ENCODE measurements at places on chromosomes 11 and 22. TPM values are rescaled to one million over a fixed set of nuclear protein-coding genes. Genes with fewer than 3 reads are reported as not detected.

Gene IL10RA
- total RNA-seq: not detected

Gene TMEM151A
- total RNA-seq: 0.56 TPM

Gene E2F8
- 1.9 TPM for total RNA-seq

Gene ADM2
- total RNA-seq: 6.9 TPM

Gene POU2AF3
- not detected for total RNA-seq

Gene EIF1AD
- total RNA-seq: 17.5 TPM

Gene SCGB1A1
- total RNA-seq: not detected

Gene CDC42EP1
- total RNA-seq: 31.6 TPM

GRCh38 chr11:93732237-93732892 is 8.9 kb downstream of the TAF1D start:
- DNase-seq: no peak

DNA sequence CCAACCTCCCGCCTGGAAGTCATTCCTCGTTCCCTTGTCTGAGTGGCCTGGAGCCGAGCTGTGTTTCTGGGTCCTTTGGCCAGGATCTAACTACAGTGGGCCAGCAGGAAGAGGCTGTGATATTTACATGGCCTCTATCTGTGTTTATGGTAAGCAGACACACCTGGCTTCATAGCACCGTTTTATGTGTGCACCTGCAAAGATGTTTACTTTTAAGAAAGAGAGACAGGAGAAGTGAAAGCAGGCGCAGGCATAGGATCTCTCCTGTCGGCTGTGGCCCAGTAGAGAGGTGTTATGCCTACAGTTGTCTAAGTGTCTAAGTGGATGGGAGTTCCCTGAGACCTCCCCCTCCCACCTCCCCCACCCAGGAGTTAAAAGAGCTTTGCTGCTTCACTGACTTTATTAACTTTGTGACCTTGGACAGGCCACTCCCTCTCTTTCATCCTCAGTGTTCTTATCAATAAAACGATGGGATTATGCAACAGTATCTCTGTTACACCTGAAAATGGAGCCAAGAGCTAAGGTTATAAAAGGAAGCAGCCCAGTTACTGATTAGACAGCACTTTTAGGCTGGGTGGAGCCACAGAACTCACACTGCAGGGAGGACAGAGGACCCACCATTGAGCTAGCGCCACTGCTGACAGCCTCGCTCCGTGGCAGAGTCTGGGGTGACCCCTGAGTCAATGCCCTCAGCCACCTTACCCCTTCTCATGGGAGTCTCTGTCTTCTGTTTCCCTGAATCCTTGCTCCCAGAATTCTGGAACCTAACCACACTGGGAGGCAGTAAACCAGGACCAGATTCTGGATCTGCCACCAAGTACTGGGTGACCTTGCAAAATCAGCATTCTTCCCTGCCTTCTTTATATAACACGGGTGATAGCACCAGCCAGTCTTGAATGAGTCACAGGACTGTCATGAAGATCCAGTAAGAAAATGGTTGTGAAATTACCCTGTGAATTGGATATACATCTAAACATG is 22.0 kb downstream of the ST14 start:
- peak; percentile 40 for DNase-seq

DNA sequence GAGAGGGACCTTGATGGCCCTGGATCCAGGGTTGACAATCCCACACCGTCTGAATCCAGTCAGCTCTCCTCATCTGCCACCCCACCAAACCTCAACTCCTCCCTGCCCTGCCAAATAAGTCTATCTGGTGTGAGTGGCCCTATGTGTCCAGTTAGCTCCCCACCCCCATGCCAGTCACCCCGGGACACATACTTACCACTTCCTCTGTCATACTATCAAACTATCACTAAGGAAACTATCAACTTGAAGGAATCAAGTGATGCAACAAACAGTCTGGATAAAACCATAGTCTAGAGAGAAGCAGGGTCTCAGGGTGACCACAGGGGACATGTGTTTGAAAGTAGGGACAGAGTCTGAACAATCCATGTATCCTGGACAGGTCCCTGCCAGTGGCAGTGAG is 13.2 kb upstream of the CSF2RB start:
- DNase-seq: no peak

GRCh38 chr11:64864473-64865285 is 13.7 kb downstream of the EHD1 start:
- DNase-seq: peak; percentile 94

DNA sequence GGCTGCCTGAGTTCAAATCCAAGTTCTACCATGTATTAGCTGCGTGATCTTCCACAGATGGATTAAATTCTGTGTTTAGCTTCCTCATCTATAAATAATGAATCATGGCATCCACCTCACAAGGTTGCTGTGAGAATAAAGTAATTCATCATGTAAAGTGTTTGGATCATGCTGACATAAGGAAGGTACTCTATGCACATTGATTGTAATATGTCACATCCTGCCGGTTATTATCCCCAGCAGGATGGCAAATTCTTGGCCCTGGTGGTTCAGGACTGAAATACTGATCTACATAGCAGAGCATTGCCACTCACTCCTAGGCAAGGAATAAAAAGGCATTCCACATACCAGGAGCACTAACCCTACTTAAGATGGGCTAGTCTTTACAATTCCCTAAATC is 40.8 kb downstream of the LGR4 start:
- DNase-seq: no peak

GRCh38 chr11:10481560-10482349 is 26.7 kb downstream of the AMPD3 start:
- no peak for DNase-seq

- no peak for DNase-seq
Observed at GRCh38 chr11:75867778-75868374, 52.9 kb downstream of the UVRAG start.

DNA sequence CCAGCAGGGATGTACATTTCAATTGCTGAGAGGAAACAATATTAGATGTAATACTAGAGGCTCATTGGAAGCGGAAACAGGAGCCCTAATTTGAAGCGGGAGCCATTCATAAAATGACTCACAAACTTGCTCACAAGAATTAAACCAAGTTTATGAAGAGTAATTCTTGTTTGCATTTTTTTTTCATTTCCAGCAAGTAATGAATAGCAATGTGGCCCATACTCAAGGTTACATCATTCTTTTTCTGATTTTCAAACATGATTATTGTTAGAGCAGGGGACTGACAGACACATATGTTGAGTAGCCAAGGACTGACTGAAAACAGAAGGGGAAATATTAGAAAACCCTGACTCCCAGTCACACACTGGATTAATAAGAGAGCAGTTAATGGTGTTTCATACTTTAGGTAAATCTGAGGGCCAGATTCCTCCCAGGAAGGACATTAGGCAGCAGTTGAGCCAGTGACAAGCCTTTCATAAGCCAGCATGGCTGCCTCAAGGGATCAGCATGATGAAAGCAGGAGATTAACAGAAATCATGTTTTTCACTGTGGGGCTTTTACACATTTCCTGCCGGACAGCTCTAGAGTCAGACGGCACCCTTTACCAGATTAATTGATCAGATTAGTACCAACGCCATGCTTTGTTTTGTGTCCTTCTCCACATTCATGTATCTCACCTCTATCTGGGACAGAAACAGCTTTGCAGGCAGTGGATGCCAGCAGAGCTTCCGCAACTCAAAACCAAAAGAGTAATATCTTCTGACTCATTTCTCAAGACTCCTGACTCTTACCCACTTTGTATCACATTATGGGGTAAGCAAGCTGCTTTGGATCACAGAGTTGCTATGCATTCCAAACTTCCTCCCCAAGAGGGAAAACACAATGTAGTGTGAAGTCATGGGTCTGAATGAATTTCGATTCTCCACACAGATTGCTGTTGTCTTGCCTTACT is 831.6 kb downstream of the KCNA4 start:
- DNase-seq: peak; percentile 82

GRCh38 chr11:6812390-6813005 is 13.0 kb upstream of the OR6A2 start:
- no peak for DNase-seq

DNA sequence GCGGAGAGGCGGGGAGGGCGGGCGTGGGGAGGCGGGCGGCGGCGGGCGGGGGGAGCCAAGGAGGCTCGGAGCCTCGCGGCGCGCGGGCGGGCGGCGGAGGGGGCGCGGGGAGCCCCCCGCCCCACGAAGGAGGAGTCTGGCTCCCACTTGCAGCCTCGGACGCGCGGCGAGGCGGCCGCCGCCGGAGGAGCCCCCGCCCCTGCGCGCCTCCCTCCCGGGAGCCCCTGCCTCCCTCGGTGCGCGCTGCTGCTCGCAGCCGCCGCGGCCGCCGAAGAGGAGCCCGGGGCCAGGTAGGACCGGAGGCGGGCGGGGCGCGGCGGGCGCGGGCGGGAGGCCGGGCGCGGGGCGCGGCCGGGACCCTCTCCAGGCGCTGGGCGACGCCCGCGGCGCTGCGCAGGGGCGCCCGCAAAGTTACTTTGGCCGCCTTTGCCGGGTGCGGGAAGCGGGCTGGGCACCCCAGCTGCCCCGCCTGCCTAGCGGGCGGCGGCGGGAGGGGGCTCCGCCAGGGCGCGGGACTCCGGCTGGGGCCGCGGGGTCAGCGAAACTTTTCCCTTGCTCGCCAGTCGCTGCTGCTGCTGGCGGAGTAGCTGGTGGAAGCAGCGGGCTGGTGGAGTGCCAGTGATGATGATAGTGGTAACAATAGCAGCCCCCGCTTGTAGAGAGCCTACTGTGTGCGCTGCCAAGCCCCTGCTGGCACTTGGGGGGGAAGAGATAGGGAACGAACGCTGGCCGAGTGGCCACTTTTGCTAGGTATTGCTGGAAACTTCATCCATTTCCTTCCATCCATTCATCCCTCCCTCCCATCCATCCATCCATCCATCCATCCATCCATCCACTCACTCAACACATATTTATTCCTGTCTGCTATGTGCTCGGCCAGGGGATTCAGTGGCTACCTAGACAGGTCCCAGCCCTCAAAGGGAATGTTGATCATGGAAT is at the start of gene MPPED1:
Gene MPPED1, plus strand, starts transcription at position 146 of the 939 bp plus-strand sequence. CDS start 12,972 bp downstream, outside the sequence.
- DNase-seq: no peak

- no peak for DNase-seq
Observed at GRCh38 chr11:60959431-60959830, 7.5 kb upstream of the SLC15A3 start.

- no peak for DNase-seq
Observed at GRCh38 chr22:27867953-27868731, 50.9 kb downstream of the PITPNB start.

DNA sequence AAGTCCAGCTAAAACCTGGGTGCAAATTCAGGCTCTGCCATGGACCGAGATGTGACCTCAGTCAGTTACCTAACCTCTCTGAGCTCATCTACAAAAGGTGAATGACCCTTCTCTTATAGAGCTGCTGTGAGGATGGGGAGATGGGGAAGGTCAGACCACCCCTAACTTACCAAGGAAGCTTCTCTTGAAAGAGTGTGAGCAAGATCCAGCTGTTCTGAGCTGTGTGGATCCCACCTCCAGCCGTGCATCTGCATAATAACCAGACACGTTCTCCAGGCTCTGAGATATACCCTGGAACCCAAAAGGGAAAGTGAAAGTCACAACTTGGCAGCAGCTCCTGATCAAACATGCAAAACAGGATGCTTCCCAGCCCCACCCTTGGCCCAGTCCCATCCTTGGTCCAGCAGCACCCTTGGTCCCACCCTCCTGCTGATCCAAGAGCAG is at the start of gene APOL3:
Gene APOL3, minus strand, starts transcription at position 257 of the 444 bp plus-strand sequence. CDS start 11,700 bp downstream, outside the sequence.
- peak; percentile 85 for DNase-seq

DNA sequence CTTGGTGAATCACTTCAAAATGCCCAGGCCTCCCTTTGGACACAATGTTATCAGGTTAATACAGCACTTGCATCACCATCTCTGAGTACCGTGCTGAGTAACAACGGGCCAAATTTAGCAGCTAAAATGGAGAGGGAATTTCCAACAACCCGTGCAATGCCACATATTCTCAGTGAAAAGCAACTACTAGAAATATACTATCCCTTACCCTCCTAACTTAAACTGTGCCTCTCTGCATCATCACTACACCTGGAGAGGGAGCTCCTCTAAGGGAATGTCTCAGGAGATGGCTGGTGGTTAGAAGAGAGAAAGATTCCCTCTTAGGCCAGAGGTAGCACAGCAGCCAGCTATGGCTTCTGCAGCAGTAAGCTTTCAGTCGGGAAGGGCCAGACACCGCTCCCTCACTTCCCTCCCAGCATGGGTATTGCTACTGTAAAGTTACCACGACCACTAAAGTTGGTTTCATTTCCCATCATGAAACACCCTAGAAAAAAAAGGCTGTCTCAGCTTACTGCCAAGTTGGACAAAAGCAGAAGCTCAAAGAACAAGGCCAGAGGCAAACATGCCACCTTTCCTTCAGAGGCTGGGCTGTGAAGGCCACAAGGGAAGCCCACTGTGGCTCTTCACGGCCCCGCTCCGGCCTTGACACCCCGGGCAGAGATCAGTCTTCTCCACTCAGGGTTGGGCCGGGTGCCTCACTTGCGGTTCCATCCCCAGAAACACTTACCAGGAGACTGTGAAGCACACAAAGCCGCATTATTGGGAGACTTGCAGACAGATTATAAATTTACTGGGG is 3.9 kb downstream of the MAML2 start:
- peak; percentile 24 for DNase-seq

DNA sequence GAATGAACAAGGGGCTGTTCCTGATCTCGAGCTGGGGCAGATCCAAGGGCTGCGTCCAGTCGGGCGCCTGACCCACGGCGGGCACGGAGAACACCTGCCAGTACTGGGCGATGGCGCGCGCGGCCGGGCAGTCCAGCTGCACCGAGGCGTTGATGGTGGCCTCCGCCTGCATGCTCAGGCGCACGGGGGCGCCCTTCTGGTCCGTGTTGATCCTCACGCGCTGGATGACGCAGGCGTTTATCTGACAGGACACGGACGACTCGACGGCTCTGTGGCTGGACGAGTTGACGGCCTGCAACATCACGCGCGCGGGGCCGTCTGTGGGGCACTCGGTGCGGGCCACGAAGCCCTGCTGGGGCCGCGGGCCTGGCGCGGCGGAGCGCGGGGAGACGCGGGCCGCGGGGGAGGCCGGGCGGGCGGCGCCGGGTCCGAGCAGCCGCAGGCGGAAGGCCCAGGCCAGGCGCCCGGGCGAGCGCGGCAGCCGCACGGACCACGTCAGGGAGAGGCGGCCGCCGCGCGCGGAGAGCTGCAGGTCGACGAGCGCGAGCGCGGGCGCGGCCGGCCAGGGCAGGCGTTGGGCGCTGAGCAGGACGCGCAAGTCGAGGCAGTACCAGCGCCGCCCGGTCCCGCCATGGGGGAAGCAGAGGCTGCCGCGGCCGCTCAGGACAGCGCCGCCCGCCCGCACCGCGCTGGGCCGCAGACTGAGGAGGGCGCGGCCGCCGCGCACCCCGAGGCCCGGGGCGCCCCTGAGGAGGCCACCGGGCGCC is 511 bp downstream of the PKDREJ start:
- DNase-seq: no peak

- no peak for DNase-seq
Observed at GRCh38 chr11:72670041-72670440, 4.2 kb downstream of the PDE2A start.

All from MG63 (cell line).